ENCODE measurements at places on chromosomes 12 and 14. TPM values are rescaled to one million over a fixed set of nuclear protein-coding genes. Genes with fewer than 3 reads are reported as not detected.

Gene PROX2
- not detected for total RNA-seq

Gene GLT8D2
- total RNA-seq = 58.6 TPM

Gene PLA2G1B
- not detected for total RNA-seq

Gene HOXC4
- 2.2 TPM for total RNA-seq

Gene PRKD1
- 21.0 TPM for total RNA-seq

Gene CEP170B
- 24.5 TPM for total RNA-seq

Gene SSTR1
- 17.6 TPM for total RNA-seq

Gene SLC7A8
- 6.7 TPM for total RNA-seq

Gene ABCC9
- 44.3 TPM for total RNA-seq

- no peak for DNase-seq
Measured at GRCh38 chr14:59395672-59396071, 69.5 kb downstream of the GPR135 start.

DNA sequence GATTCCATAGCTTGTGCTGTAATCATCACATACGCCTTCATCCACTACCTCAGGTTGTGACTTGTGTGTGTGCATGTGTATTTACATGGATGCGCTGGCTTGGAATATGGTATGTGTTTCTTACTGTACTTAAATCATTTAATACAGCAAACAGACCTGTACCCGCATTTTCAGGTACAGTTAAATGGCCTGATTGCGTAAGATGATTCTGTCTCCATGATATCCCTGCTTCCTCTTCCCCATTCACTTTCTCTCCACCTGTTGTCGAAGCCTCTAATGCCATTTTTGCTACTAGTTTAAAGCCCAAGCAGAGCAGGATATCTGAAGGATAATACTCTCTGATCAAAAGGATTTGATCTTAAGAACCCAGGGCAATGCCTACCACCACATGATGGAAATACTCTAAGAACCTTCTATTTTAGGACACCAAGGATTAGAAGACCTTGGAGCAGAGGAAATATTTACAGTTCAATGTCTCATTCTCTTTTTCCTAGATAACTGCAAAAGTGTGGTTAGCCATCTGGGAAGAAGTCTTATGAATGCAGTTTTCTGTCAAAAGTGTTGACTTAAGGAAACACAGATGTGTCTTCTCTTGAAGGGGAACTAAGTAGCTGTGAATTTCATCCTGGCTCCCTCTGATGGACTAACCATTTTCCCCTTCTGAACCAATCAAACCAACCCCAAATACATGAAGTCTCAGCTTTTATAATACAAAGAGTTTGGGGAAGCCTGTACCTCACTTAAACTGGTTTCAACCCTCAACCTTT lies 78.7 kb downstream of the HELB start:
- no peak for DNase-seq

GRCh38 chr14:32258336-32258993 lies 55.4 kb upstream of the RNU6-8 start:
- DNase-seq = peak; percentile 29

DNA sequence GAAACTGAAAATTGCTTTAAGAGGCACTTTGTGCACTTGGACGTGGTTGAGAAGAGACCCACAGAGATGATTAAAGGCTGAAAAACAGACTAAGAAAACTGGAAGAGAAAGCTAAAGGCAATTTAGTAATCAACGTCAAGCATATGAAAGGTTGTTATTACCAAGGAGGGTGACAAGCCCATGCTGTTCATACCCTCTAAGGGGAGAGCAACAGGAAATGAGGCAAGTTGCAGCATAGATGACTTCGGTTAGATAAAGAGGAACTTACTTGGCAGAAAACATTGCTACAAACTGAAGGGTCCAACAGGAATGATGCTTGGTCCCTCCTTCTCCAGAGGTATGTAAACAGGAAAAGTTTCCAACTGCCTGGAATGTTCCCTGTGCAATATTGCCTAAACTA lies 107.8 kb downstream of the DUSP6 start:
- DNase-seq = peak; percentile 42

DNA sequence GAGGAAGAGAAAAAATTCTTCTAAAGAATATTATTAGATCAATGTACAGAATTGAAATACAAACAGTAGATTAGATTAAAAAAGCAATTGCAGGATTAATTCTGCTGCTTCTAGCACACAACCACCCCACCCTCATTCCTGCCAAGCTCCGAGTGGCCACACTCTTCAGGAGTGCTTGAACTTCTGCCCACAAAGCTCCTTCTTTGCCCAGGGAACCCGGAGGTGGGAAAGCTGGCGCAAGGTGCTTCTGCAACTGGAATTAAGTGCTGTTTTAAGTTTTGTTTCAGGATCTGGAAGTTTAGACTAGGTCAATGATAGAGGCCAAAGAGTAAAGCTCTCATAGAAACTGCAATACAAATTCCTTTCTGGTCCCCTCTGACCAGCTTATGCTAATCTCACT lies 94.1 kb upstream of the BMP4 start:
- DNase-seq = no peak

DNA sequence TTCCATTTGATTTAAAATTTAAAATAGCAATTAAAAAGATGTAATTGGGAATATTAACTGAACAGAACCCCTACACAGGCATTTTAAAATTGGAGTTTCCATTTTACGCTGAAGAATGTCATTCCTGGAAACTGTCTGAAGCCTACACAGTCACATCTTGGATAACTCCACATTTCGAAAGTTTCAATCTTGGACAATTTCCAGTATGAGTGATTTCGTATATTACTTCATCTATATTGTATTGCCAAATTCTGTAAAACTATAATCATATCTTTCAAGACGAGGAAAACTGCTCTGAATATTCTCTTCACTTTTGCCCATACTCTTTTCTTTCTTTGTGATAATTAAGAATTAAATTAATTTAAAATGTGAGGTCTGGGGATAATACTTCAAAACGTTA lies 194.2 kb upstream of the ABCD2 start:
- peak; percentile 68 for DNase-seq

Data from GM23248 (cell line).